ENCODE measurements at places on chromosomes 13 and 19.
A peak's percentile ranks its signal among the peaks of the same experiment; 100 is the strongest.

DNA sequence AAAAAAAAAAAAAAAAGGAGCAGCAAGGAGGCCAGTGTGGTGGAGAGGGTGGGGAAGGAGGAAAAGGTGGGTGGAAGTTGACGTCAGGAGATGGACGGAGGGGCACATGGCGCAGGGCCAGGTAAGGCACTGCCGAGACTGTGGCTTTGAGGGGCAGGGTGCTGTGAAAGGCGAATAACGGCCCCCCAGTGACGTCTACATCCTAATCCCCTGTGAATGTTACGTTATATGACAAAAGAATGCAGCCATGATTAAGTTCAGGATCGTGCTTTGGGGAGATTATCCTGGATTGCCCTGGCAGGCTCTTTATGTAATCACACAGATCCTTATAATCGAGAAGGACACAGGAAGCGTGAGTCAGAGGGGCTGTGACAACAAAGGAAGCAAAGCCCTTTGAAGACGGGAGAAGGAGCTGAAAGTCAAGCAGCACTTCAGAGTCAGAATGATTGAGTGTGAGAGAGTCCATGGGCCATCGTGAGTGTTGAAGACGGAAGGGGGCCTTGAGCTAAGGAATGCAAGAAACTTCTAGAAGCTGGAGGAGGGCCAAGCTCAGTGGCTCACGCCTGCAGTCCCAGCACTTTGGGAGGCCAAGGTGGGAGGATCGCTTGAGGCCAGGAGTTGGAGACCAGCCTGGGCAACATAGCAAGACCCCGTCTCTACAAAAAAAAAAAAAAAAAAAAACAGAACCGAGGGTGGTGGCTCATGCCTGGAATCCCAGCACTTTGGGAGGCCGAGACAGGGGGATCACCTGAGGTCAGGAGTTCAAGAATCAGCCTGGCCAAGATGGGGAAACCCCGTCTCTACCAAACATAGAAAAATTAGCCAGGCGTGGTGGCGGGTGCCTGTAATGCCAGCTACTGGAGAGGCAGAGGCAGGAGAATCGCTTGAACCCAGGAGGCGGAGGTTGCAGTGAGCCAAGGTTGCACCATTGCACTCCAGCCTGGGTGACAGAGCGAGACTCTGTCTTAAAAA lies 13.8 kb upstream of the CEACAM16 start:
- DNase-seq = no peak

DNA sequence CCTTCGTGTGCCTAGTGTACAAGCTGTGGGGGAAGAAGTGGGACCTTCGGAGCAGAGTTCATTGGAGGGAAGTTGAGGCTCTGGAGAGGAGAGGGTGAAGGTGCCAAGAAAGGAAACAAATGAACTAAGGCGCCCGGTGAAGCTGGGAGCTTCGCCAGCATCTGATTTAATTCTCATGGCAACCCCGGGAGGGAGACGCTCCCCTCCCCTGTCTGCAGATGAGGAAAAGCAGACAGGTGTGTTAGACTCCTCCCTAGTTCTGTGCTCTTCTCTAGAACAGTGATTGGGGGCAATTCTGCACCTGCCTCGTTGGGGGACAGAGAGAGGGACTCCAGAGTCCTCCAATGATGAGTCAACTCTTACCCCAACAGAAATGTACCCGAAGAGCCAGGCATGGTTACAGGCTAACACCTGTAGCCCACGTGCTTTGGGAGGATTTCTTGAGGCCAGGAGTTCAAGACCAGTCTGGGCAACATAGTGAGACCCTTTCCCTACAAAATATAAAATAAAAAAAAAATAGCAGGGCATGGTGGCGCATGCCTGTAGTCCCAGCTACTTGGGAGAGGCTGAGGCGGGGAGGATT lies 4.2 kb downstream of the SSC5D start:
- DNase-seq = no peak

- DNase-seq = no peak
Measured at GRCh38 chr13:60090574-60090973, 73.2 kb downstream of the DIAPH3 start.

GRCh38 chr19:31392464-31392863 lies 43.2 kb upstream of the TSHZ3 start:
- no peak for DNase-seq

- DNase-seq = peak; percentile 65
Measured at GRCh38 chr19:38514812-38515633, 81.5 kb downstream of the RYR1 start.

GRCh38 chr13:98853771-98854221 lies 101.3 kb upstream of the SLC15A1 start:
- no peak for DNase-seq

DNA sequence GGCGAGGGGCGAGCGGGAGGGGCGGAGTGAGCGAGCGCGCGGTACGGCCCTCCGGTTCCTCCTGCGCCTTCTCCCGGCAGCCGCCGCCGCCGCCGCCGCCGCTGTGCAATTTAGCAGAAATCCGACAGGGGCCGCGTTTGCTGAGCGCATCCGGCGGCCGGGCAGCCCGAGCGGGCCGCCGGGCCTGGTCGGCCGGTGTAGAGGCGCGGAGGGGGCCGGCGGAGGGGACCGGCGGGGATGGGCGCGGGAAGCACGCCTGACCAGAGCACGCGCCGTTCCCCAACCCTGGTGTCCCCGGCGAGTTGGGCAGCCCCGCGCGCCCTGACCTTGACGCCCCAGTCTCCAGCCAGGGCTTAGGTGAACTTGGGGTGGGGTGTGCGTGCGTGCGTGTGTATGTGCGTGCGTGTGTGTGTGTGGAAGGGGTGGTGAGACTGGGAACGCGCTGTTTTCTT lies 144.5 kb upstream of the ZNF536 start:
- DNase-seq = no peak

DNA sequence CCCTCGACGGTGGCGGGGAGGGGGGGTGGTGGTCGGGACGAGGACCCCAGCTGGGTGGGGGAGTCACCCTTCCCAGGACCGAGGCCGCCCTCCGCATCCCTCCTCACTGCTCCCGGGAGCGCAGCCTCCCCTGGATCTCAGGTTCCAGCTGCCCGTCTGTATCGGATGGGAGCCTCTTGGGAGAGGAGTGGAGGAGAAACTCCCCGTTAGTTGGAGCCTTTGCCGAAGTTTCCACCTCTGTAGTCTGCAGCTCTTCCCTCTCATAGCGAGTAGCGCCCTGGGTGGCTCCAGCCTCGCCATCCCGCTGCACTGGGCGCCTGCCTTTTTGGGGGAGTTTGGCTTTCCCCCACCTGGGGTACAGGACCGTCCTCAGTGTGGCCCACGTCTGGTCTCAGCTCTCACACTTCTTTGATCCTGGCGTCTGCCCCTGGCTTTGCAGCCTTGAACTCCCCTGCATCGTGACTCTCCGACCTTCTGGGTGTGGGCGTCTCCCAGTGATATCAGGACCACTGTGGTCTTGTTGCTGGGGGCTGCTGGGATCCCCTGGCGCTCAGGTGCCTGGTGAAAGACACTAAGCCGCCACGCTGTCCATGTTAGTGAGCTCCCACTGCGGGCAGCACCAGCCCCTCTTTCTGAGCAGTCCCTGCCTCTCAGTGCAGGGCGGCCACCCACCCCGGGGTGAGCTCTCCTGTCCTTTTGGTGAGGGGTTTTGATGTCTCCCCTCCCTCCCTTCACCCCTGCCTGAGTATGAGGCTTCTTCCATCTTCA lies 1.1 kb downstream of the CNOT3 start:
- DNase-seq = no peak

DNA sequence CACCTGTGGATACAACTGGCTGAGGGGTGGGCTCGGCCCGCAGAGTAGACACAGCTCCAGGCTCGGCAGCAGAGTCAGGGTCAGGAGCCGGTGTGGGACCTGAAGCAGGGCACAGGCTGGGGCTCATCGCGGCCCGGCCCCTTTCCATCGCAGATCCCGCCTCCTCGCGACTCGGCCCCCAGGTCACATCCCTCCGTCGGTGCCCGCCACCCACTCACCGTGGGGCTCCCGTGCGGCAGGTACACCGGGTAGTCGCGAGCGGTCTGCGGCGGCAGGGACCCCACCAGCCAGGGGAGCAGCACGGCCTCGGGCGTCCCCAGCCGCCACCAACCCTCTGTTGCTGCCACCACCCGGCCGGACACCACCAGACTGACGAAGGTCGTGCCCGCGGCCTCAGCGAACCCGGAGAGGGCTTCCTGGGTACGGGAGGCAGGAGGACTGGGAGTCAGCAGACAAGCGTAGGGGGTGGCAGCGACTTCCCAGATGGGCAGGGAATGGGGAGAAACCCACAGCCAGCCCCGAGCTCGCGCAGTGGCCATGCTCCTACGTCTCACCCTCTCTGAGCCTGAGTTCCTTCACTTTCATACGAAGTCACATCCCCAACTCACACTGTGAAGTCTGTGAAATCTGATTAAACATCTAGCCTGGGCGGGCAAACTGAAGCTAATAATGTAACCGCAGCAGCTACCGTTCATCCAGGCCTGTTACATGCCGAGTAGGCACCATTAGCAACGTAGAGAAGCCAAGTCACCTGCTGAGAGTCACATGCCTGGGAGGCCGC lies 3.7 kb downstream of the FUZ start:
- peak; percentile 10 for DNase-seq

- no peak for DNase-seq
Measured at GRCh38 chr13:21045100-21045499, 16.3 kb downstream of the LATS2 start.

- DNase-seq = no peak
Measured at GRCh38 chr19:39692166-39692565, 12.1 kb upstream of the LGALS14 start.

DNA sequence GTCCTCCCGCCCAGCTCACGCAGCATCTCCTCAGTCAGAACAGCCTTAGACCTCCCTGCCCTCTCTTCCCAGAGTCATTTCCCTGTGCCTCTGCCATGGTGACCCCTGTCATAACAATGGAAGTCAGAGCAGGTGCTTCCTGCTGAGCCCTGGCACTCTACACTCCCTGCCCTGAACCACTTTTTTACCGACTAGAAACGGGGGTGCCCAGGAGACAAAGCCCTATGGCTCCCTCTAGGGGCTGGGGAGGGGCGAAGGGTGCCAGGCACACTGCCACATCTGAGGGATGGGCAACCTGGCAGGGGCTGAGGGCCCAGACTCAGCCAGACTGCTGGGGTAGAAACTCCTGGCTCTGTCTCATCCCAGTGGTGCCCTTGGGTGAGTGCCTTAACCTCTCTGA lies 16.4 kb downstream of the ZNF574 start:
- DNase-seq = no peak

DNA sequence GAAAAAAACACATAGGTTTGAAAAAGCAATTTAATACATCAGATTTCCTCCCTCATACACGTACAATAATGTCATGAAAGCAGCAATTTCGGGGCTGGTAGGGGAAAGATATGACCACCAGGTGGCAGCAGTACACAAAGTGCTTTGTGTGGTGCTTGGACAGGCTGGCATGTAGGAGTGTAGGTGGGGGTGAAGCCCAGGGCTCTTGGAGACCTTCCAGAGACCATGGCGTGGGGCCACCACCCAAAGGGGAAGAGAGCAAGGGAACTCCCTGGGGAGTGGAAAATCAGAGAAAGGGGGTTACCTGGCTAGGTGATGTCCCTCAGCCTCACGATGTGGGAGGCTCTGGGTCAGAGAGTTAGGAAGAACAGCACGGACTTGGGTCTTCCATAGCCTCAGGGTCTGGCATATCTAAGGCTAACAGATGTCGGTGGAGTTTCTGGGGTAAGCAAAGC lies 11.8 kb upstream of the CCNA1 start:
- no peak for DNase-seq

GRCh38 chr19:54099190-54099902 lies 1.3 kb downstream of the OSCAR start:
- no peak for DNase-seq

DNA sequence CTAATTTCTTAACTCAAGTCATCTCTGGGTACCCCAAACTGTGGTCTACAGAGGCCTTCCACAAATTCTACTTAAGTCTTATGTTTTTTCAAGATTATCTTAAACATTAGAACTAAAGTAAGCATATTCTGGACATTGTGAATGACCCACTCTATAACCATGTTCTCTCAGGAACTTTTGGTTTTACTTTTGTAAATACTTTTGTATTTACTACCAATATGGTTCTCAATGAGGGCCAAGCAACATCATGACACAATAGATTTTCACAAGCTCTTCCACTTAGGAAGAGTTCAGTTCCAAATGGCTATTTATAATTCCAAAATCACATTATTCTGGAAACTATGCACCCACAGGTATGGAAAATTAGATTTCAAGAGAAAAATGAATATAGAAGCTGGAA lies 10.8 kb downstream of the DIAPH3 start:
- DNase-seq = no peak

DNA sequence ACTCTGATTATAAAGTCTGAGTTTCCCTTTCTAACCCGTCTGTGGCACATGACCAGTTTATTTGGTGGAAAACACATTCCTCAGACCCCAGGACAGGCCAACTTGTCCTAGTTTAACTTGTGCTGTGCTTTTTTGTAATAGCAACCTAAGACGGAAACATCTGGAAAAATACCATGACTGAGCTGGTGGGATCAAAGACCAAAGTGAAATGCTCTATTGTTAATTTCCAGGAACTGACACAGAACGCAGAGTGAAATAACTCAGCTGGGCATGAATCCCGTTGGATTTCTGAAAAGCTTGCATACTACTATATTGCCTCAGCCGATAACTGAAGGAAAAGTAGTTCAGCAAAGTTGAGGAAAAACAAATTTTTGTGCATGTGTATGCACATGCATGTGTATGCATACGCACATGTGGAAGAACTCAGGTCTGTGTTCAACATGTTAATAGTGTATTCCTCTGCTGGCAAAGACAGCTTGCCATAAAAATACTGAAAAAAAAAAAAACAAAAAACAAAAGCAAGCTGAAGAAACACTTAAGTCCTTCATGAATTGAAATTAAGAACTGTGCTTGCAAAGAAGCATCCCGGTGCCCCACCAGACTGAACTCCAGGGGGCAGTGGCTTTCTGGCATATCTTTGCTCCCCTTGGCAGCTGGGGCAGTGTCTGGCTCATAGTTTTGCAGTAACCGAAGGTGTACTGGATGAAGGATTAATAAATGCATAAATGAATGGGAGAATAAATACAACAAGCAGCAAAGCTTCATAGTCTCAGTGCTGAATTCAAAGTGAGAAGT lies 187.8 kb downstream of the LHFPL6 start:
- no peak for DNase-seq

Measured in stimulated activated CD4-positive, alpha-beta T cell treated with anti-CD3 and anti-CD28 coated beads, Interleukin-1b, Interleukin-23, amount 100 ng/mL, for 1 hour (primary cell).